ENCODE measurements at places on chromosomes 11 and 22. TPM values are rescaled to one million over a fixed set of nuclear protein-coding genes. Genes with fewer than 3 reads are reported as not detected.

SPA17 gene
- 3.9 TPM for total RNA-seq

ST13 gene
- 297 TPM for total RNA-seq

C11orf87 gene
- total RNA-seq = not detected

TENM4 gene
- not detected for total RNA-seq

CD248 gene
- 0.23 TPM for total RNA-seq

- DNase-seq = peak; percentile 40
- peaks cover 7% of the 10 kb centered on the region for H3K4me1 ChIP-seq
Measured at GRCh38 chr11:134052395-134052987, 16.4 kb upstream of the JAM3 start.

GRCh38 chr11:129312730-129313503, 62.7 kb upstream of the BARX2 start:
- H3K27me3 ChIP-seq = no peaks in the 10 kb centered on the region
- H3K4me3 ChIP-seq = no peak overlapping the region
- no peak for DNase-seq
- H3K36me3 ChIP-seq = no peaks in the 10 kb centered on the region
- H3K4me1 ChIP-seq = peaks cover 5% of the 10 kb centered on the region

DNA sequence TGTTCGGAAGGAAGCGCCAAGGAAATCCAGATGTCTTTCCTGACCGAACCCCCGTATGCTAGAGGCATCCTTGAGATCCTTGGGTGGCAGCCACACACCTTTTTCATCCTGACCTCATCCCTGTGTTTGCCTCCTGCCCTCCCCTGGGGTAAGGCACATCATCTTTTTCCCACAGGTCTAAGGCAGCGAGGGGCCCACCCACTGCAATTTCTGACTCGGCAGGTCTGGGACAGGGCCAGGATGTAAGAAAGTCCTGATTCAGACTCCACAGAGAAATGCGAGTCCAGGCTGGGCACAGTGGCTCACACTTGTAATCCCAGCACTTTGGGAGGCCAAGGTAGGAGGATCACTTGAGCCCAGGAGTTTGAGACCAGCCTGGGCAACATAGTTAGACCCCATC, 10.5 kb downstream of the ZMAT5 start:
- H3K4me3 ChIP-seq = no peak overlapping the region
- no peak for DNase-seq
- no peaks in the 10 kb centered on the region for H3K27me3 ChIP-seq

DNA sequence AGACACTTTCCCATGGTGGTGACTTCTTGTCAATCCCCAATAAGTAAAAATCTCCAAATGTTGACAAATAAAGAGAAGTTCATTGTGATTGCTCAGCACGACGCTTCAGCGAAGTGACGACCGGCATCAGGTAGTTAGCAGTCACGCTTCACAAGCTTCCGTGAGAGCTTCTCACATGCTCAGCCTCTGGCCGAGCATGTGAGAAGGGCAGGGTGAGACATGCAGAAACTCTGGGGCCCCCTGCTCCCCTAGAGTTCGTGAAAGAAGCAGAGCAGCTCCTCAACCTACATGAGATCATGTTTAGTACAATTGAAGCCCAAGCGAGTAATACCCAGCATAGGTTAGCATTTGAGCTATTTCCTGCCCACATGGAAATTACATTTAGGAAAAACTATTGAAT, 4.4 kb upstream of the C11orf16 start:
- H3K4me1 ChIP-seq = no peaks in the 10 kb centered on the region
- no peaks in the 10 kb centered on the region for H3K36me3 ChIP-seq
- H3K4me3 ChIP-seq = no peak overlapping the region
- H3K27ac ChIP-seq = no peak overlapping the region

GRCh38 chr11:68136866-68137265, 15.7 kb upstream of the CHKA start:
- H3K27ac ChIP-seq = no peak overlapping the region
- no peak for DNase-seq
- no peaks in the 10 kb centered on the region for H3K27me3 ChIP-seq
- H3K4me1 ChIP-seq = peaks cover 5% of the 10 kb centered on the region
- peaks cover 4% of the 10 kb centered on the region for H3K36me3 ChIP-seq

Data from activated CD4-positive, alpha-beta T cell treated with anti-CD3 and anti-CD28 coated beads for 36 hours (primary cell).